WTC11 (cell line): ENCODE measurements at places on chromosomes 5 and 9.

- DNase-seq = no peak
Measured at GRCh38 chr5:34564710-34565235, 91.4 kb upstream of the RAI14 start.

GRCh38 chr9:19470567-19470966, 61.8 kb downstream of the ACER2 start:
- no peak for DNase-seq

GRCh38 chr5:140608722-140609121, 24.3 kb downstream of the CD14 start:
- no peak for DNase-seq

GRCh38 chr9:125332527-125332926, 70.9 kb downstream of the GAPVD1 start:
- DNase-seq = no peak

DNA sequence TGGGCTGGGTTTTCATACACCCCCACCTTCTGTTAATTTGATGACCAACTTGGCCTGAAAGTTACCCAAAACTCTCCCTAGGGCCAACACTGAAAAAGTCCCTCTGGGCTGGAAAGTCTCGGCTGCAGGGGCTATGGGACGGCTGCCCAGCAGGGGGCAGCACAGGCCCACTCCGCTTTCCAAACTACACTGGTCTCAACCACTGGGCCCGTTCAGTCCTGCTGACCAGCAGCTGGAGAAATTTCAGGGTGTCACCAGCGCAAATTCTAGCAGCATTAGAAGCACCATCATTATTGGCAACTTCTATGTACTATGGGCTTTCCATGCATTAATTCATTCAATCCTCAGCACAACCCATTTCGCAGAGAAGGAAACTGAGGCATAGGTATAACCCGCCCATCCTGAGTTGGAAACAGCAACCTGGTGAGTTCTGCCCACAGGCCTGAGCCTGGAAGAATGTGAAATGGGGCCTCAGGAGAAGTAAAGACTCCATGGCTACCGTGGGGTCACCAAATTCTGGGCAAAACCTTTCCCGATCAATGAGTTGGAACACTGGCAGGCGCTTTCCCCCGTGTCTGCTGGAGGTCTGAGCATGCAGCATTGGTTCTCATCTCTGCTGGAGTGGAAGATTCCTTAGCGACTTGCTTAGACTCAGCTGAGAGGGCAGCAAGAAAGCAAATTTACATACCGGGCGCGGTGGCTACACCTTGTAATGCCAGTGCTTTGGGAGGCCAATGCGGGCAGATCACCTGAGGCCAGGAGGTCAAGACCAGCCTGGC, 9.7 kb downstream of the ORM2 start:
- peak; percentile 70 for DNase-seq

DNA sequence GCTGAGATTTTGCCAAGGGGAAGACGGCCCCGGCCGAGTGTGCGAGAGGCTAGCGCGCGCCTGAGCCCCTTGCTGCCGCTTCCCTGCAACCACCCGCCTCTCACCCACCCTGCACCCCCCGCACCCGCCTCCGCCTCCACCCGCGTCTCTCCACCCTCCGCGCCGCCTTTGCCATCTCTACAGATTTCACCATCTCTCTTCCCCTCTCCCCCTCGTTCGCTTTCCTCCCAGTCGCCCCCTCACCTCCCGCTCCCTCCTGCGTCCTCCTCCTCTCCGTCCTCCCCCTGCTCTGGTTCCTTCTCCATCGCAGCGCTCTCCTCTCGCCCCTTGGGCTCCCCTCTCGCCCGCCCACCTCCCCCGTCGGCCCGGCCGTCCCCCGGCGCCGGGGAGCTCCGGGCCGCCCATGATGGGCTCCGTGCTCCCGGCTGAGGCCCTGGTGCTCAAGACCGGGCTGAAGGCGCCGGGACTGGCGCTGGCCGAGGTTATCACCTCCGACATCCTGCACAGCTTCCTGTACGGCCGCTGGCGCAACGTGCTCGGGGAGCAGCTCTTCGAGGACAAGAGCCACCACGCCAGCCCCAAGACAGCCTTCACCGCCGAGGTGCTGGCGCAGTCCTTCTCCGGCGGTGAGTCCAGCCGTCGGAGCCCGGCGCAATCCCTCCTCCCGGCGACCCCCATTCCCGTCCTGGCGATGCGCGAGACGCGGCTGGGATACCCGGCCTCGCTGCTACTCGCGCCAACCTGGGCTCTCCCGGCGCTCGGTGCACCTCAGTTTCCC, at the start of gene PRDM12:
PRDM12 (plus strand) TSS at position 344 of the 778 bp plus-strand sequence; CDS start at position 404, 60 bp downstream.
- DNase-seq = peak; percentile 63

- no peak for DNase-seq
Measured at GRCh38 chr5:55036477-55036876, 12.4 kb downstream of the GZMK start.

- DNase-seq = no peak
Measured at GRCh38 chr9:470552-471194, 256.0 kb downstream of the DOCK8 start.
